ENCODE measurements at places on chromosomes 1 and 21.

DNA sequence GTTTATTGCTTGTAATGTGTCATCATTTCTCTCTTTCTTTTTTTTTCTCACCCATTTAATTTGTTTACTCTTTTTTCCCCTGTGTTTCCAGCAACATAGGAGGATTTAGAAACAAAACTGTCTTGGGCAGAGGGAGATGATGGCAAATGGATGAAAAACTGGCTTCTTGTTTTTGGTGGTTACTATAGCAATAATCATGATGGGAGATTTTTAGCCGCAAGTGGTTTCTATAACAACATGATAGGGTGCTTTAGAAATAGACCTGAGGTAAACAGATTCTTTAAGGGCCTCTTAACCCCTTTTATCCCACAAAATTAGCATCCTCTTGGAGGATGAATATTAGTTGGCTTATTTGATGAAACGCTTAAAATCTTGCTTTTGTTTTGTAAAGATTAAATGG, 51.6 kb downstream of the CRB1 start:
- DNase-seq: no peak

GRCh38 chr1:224769452-224770335, 153.6 kb downstream of the CNIH3 start:
- no peak for DNase-seq

DNA sequence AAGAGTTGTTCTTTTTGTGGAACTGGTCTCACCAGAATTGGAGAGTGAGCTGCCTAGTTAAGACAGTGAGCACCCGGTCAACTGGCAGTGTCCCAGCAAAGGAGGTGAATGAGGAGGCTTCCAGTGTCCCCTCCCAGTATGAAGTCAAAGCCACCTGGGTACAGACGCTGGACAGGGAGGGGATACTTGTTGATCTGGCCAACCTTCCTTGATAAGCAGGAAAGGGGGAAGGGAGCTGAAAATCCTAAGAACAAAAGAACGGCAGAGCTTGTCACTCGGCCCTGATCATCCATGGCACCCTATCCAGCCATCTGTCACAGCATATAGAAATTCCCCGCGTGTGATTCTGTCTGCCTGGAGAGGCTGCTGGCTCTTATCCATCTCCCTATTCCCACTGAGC, 91.5 kb downstream of the SSBP3 start:
- no peak for DNase-seq

DNA sequence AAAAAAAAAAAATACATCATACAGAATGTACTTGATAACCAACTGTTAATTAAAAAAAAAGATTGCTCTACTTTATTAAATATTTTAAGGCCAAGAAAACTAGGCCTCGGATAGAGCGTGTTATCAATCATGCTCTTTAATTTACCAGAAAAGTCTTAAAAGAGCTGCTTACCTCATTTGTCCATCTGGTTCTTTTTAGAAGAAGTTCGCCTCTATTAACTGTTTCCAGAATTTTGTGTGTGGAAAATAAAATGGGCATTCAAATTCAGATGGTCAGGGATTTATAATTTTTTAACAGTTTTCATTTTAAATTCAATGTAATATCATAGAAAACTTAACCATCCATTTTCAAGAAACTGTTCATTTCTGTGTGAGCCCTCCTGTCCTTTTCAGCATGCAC, 53.8 kb downstream of the KCNK1 start:
- no peak for DNase-seq

GRCh38 chr1:81042225-81042624, 758.5 kb upstream of the ADGRL2 start:
- DNase-seq: no peak

GRCh38 chr1:183652547-183653461, at the start of gene APOBEC4:
APOBEC4 (minus strand) TSS chr1:183653316; CDS start chr1:183648781, 4,535 bp downstream.
- DNase-seq: no peak

Measured in activated naive CD4-positive, alpha-beta T cell treated with Interleukin-2 at 50 U/mL for 16 hours (primary cell).